ENCODE measurements at places on chromosomes 2 and 18.

GRCh38 chr2:37983719-37984118 is 58.6 kb downstream of the RMDN2 start:
- no peak for DNase-seq

GRCh38 chr2:114020668-114021067 is 130.8 kb downstream of the ACTR3 start:
- no peak for DNase-seq

DNA sequence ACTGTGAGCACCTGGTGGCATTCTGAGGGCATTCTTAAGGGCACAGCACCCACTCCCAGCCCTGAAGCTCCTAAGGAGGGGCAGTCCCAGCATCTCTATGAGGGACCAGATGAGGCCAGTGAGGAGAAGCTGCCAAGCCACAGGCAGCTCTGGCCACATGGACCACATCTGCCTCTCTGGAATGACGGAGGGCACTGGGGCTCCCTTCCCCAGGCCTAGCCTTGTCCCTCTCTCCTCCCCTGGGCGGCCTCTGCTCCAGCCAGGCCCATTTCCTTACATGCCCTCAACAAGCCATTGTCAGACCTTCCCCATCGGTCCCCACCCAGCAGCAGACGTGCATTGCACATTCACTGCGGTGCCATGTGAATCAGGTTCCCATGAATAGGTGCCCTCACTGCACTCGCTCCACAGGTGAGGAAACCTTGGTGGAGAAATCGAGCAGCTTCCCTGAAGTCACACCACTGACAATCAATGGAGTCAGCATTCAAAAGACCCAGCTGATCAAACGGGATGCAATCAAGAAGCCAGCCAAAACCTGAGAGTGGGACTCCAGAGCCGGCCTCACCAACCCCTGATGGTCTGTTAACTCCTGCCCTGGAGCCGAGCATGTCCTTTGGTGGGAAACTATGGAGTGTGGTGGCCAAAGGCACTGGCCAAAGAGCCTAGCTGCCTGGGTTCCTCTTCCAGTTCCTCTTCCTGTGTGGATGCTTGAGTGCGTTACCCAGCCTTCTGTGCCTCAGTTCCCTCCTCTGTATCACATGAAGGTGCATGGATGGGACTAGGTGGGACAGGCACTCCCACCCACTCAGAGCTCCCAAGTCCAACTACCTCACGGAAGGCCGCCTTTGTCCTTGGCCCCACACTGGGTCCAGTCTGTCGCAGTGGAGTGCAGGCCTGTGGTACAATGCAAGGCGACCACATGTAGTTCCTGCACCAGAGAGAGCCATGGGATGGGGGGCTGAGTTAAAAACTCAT is 147.3 kb downstream of the ZFP36L2 start:
- no peak for DNase-seq

DNA sequence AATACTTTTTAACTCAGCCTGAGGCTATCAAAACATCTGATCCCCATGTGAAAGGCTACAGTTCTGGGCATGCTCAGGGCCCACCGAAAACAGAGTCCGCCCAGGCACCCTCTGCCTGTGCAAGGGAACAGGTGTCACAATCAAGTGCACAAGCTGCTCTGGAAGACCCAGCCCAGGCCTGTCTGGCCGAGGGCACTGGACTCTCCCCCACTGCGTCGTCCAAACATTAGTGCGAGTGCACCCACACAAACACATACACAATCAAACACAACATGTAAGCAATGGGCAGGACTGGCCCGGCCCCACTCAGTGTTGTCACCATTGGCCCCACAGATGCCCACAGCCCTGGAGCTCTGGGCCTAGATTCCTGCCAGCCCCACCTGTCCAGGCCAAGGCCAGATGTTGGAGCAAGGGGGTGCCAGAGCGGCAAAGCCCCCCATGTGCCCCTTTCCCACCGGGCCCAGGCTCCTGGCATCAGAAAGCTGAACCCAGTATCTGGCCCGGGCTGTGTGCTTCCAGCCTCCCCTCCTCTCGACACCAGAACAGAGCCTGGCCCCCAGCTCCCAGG is 617 bp upstream of the ALPG start:
- DNase-seq, result no peak

- DNase-seq, result no peak
These were observed 241.0 kb upstream of the RBBP8 start for GRCh38 chr18:22691946-22692710.

- peak; percentile 87 for DNase-seq
These were observed 19.6 kb downstream of the TUBB6 start for GRCh38 chr18:12327510-12328178.

DNA sequence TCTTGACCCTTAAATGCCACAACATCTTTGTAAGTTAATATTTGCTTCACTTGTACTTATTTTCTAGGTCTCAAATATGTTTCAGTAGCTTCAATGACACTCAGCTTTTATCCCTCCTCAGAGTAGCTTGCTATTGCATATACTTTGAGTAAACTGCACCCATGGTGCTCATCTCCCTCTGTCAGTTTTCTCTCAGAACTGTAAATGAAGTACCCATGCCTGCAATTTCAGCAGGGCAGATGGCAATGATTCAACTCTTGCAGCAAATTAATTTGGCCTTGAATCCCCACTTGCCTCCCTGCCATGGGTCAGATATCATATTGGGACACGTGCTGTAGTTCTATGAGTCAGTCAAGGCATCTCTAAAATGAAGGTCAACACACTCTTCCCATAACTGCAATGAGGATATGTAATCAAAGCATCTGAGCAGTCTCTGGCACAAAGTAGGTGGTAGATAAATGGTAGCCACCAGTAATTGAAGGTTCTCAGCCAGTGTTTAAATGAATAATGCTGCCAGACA is 225.8 kb downstream of the PIEZO2 start:
- no peak for DNase-seq

DNA sequence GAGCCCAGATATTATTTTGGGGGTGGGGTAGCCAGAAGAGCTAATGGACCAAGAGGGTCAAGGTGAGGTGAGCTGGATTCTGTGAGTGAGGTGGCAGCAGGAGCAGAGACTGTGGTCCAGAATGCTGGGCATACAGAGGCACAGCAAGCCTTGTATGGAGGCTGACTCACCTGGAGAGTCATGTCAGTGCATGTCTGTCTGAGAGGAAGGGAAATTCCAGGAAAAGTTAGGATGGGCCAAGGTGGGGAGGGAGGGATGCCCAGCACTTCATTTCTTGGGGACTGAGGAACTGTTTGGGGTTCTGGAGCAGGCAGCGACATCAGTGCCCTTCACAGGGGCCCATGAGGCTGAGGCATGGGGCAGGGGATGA is 21.1 kb downstream of the PER2 start:
- DNase-seq, result no peak

GRCh38 chr2:169069341-169069740 is at the start of gene DHRS9:
TSS of gene DHRS9 (plus strand) at chr2:169069563. CDS start at chr2:169081582, 12,019 bp downstream.
- DNase-seq, result no peak

DNA sequence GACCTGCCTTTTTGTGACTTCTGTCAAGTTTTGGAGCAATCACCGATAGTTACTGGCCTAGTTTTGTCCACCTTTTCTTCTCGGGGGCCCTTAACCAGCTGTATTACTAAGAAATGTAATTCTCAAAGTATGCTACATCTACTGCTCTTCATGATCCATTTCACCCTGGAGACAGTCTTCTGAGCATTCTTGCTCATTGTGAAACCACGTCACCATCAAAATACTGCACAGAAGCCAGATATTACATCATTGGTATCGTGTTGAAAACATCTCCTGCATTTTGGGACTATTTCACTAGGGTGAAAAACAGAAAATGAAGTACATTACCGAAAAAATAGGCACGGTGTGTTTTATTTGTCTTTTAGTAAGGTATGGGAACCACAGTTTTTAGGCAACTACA is 11.7 kb downstream of the LYPD6B start:
- DNase-seq, result no peak

DNA sequence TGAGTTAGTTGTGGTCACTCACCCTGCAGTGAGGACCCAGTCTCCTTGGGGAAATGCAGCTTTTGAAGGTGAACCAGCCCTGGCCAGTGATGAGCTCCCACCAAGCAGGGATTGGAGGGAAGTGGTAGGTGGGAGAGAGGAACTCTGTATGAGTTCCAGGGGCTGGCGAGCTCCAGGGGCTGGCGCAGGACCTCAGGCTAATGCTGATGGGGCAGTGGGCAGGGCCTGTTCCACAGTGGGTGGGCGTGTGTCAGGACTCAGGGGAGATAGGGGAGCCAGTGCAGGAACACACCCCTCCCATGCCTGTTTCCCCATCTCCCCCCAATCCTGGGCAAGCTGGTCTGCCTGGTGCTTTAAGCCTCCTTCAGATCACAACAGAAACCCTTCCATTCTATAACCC is 208.4 kb downstream of the DYSF start:
- DNase-seq, result no peak

GRCh38 chr2:68387408-68388350 is 22.6 kb downstream of the PLEK start:
- DNase-seq, result no peak

GRCh38 chr2:111634050-111634794 is 249.8 kb downstream of the ANAPC1 start:
- DNase-seq, result no peak

DNA sequence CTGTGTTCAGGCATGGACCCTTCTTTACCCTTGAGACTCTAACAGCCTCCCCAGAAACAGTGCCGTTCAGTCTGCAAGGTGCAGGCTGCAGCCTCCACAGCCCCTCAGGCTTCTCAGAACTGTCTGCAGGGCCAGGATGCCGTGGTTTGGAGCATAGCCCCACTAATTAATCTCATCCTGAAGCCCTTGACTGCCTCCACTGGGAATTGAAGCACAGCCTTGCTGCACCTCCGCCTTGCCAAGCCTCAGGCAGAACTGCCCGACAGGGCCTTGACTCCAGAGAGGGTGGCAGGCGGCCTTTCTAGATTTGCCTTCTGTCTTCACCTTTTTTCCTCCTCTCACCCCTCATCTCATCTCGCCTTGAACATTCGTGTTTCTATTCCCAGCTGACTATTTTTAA is 119.8 kb downstream of the NRP2 start:
- no peak for DNase-seq

DNA sequence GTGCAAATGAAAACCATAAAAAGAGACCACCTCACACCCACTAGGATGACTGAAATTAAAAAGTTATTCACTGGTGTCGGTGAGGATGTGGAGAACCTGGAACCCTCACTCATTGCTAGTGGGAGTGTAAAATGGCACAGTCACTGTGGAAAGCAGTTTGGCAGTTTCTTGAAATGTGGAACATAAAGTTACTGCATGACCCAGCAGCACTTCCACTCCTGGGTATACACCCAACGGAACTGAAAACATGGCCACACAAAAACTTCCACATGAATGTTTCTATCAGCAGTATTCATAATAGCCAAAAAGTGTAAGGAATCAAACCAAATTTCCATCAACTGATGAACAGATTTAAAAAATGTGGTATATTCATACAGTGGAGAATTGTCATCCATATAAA is 65.1 kb upstream of the SLC66A3 start:
- DNase-seq, result no peak

DNA sequence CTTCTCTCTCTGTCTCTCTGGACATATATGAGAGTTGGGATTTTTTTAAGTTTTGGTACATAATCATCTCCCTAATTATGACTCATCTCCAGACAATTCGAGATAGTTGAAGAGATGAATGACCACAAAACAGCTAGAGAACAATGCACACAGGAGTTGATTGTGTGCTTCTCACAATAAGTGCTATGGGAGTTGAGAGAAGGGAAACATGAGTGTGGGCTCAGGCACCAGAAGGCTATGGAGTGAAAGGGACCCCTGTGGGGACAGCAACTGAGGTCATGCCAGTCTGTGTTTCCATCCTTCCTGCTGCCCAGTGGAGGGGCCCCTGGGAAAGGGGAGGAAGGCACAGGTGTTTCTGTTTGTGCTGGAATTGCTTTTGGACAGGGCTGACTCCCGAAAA is 6.5 kb upstream of the YWHAQ start:
- DNase-seq, result no peak

- no peak for DNase-seq
These were observed 9.7 kb downstream of the OXER1 start for GRCh38 chr2:42754021-42754775.

DNA sequence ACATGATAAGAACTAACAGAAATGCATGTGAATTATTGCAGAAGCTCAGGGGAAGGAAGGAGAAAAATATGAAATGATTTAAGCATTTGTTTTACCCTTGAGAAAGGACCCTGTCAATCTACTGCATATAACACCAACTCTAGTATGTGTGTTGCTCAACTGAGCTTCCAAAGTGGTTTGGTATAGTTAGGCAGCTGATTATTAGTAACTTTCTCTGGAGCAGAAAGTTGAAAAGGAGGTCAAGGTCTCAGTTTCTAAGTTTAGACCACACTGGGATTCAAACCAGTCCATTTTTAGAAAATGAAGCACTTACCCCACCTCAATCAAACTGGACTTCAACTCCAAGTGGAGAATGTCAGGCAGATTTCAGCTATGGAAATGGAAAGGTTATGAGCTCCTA is 123.3 kb upstream of the CDC42EP3 start:
- no peak for DNase-seq

DNA sequence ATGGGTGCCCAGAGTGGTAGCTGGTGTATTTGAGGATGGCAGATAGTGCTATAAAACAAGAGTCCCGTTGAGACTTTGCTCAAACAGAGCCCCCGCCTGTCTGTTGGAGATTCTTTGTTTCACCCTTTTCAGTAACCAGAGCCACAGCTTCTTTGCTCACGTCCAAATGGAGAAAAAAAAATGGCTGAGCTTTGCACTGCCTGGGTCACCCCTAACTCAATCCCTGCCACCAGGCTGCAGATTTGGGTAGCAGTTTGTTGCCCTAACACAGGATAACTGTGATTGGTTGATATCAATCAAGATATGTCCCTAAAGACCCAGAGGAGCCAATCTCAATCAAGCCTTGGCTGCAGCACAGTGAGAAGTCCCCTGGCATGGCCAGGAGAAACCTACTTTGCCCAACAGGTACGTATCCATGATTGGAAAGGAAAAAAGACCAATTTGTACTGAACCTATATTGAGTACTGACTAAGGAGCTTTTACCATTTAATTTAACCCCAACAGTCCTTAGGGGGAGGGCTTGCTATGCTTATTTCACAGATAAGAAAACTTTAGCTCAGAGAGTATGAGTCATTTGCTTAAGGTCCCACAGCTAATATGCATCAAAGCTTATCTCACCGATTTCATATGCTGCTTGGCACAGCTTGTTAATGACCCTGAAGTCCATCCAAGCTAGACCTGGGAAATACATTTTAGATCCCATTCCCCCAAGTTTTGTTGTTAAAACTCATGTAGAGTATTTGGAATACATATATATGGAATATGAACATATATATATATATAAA is 72.0 kb upstream of the SH3BP4 start:
- DNase-seq, result no peak

DNA sequence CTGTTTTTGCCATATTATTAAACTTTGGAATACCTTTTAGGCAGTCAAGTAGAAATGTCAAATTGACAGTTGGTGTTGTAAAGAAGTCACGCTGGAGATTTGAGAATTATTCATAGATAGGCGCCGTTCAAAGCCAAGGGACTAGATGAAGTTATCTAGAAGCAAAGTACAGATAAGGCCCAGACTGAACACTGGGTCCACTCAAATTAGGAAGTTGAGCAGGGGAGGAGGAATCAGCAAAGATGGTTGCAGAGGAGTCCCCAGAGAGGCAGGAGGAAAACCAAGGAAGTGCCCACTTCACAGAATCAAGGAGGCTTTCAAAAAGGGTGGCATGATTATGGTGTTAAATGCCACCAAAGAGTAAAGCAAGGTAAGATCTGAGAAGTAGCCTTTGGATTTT is 9.6 kb upstream of the ALS2 start:
- DNase-seq, result no peak

Measured in left cardiac atrium (tissue), 4 donors.